CD4-positive, alpha-beta T cell treated with Interferon gamma for 1 hour (primary cell): ENCODE measurements at places on chromosomes 2 and 18.
A peak's percentile ranks its signal among the peaks of the same experiment; 100 is the strongest.

DNA sequence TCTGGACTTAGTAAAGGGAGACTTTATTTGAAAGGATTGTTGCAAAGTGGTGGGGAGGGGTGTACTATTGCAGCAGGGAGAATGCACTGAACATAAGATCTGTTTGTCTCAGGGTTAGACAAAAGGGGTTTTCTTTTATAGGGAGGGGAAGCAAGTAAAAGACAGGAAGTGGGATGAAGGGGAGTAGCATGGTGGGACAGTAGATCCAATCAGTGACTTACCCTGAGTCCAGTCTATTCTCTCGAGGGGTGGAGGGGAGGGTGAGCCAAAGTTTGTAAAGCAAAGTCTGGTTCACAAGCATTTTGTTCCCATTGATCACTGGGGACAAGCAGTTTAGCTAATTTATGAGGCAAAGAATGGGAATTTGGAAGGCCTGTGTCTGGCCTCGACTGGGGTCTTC, 35.0 kb upstream of the CYP27C1 start:
- no peak for DNase-seq

DNA sequence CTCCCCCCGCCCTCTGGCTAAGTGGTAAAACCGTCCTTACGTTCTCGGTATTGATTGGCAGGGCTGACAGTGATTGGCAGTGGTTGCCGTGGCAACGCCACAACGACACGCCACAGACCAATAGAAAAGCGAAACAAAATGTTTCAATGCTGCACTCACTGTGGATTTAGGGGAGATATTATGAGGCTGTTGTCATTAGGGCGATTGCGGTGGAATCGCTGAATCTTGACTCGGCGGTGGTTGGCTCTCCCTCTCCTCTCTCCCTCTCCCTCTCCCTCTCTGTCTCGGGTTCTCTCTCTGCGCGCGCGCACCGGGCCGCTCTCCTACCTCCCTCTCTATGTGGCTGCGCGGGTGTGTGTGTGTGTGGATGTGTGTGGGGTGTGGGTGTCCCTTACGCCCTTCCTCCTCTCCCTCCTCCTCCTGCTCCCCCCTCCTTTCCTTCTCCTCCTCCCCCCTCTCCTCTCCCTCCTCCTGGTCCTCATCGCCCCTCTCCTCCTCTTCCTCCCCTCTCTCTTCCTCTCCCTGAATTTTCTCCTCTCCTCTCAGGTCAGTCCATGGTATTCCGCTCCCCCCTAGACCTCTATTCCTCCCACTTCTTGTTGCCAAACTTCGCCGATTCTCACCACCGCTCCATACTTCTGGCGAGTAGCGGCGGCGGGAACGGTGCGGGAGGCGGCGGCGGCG, at the start of gene SIX3:
Gene SIX3, plus strand, starts transcription at position 152 of the 684 bp plus-strand sequence. Its CDS starts 403 bp downstream, at position 555.
- DNase-seq: peak; percentile 58

DNA sequence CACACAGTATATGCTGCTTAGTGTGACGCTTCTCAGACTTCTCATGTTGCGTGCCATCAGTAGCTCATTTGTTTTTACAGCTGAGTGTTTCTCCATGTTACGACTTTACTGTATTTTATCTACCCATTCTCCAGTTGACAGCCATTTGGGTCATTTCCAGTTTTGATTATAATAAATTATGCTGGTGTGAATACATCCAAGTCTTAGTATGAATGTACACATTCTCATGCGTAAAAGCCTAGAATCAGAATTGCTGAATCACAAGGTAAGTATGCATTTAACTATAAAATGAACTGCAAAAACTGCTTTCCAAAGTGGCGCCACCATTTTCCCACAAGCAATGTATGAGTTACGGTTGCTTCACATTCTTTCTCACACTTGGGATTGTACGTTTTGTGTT, 184.2 kb upstream of the SLC35G4 start:
- DNase-seq: no peak

DNA sequence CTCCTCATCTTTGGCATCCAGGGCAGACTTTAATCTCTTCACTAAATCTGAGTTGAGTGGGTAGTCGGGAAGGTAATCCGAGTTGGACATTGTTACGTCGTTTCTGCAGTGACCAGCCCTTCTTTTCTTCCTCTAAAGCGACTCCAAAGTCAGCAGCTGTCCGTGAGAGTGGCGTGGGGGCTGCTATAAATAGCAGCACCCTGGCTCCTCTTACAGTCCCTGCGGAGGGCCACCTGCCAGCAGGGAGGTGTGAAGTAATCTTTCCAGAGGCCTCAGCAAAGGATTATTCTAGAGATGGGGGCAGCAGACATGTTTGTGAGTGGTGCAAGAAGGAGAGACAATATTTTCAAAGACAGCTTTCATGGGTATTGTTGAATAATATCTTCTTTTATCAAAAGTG, at the start of gene ASB18:
Gene ASB18, minus strand, starts transcription at position 151 of the 400 bp plus-strand sequence. Its CDS starts 61 bp downstream, at position 90.
- no peak for DNase-seq

GRCh38 chr2:139622691-139623090, 842.5 kb upstream of the NXPH2 start:
- DNase-seq: no peak

DNA sequence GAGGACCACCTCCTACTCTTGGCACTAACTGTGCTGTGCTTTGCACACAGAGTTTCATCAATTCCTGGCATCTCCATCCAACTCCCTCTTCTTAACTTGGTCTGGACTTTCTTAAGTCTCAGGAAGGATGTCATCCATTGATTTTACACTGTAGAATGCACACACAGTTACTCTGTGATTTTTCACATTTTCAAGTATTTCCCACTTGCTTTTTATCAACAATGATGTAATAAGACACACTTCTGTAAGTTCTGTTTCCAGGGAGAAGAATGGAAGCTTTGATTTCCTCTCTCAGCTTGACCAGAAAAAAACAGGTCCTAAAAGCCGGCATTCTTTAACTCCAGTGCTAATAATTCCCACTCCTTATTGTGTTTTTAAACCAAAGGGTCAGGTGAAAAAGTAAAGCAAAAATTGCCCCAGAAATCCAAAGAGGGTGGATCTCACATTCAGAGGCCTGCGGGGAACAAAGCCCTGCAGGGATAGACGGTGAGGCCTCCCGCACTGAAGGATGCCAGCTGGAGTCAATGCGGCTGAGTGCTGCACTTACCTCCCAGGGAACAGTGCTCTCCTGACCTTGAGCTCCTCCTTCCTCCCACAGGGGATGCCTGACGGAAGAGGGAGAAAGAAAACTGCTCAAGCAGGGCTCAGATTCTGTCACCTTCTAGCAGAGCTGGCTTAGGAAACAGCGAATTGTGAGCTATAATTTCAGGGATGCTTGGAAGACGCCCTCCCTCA, 83.1 kb downstream of the PDCL3 start:
- no peak for DNase-seq

DNA sequence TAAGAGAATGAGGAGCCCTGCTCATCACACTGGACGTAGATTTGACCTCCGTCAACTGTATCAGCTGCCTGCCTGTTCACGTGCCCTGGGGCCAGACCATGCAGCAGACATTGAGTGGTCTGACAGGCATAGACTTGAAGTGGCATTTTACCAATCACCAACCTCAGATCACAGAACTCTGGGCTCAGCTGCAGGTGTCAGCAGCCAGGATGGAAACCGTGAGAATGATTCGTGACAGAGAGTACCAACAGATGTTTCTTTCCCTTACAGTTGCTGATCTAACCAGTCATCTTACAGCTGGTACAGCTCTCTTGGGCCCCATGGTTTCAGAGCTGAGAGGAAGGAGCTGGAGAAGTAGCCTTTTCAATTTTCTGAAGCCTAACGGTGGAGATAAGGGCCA, 148.9 kb downstream of the EN1 start:
- DNase-seq: no peak

DNA sequence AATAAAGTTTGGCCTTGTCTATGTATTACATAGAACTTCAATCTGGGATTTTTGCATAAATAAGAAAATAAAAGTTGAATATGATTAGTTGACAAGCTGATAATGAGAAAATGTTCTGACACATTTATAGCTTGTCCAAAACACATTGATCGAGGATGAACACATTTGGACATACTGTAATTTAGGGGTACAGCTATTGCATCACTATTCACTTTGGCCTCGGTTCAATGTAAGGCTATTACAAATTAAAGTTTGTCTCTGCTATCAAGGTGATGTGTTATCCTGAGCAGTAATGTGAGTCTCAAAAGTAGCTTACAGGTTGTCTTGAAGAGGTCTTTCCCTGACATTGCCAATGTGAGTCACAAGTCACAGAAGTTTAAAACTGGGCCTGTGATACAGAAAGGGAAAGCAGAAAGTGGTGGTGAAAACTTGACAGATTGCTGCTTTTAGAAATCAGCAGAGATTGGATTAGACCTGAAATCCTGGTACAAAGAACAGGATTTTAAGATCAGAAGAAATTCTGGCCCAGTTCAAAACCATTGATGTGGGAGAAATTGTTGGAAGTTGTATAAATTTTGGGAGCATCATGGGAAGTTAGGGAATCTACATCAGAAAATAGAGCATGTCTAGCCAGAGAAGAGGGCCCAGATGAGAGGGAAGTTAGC, 674.1 kb downstream of the NYAP2 start:
- DNase-seq: no peak

DNA sequence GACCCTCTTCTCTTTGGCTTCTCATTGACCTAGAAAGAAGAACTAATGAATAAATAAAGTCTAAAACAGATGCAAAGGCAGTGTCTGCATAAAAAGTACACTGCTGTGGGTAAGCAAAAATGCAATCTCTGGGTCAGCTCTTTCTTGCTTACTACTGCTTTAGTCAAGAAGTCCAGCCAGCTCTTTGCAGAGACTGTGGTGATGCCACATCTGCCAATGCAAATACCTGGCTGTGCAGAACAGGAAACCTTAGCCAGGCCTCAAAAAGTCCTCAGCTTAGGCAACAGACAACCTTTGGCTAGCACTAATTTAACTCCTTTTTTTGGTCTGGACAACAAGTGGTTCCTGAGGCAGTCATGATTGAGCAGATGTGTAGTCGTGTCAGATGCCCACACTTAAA, 73.6 kb upstream of the RND3 start:
- DNase-seq: no peak

DNA sequence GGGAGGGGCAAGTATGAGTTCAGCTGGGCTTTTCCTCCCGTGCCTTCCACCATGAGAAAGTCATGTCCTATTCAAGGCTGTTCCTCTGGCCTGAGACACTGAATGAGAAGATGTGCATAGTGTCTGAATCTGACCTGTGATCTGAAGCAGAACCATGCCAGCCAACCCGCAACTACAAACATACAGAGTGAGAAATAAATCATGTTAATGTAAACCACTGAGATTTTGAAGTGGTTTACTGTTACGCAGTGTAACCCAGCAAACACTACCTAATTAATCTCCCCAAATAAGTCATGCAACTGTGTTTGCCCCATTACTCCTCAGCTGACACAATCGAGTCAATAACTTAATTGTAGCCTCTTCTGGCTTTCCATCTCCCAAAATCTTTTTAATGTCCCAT, 49.2 kb downstream of the METTL4 start:
- DNase-seq: no peak

DNA sequence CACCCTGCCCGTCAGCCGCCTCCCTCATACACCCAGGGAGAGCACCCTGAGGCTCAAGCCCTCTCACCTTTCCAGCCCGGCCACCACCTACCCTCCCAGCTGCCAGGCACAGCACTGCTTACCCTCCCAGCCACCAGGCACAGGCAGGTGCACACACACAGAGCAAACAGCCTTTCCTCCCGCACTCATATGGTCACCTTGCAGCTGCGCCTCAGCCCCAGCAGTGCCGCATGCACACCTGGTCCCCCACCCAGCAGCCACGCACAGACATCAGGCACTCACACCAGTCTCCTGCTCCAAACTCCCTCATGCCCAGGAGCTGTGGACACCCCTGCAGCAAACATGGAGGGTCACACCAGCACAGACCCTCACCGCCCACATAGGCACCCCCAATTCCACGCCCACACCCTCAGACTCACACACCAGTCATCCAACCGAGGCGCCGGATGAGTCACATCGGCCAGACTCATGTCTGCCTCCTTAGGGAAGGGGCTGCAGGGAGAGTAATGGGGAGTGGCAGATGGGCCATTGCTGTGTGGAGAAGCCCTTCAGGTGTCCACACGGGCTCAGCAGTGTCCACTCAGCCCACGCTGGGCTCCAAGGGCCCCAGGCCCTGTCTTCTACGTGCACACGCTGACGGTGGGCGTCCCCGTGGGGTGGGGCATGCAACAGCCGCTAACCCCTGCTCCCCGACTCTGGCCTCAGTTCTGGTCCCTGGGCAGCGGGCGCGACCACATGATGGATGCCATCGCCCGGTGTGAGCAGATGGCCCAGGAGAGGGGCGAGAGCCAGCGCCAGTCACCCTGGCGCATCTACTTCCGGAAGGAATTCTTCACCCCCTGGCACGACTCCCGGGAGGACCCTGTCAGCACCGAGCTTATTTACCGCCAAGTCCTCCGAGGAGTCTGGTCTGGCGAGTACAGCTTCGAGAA, 22.3 kb upstream of the GPR17 start:
- DNase-seq: no peak

GRCh38 chr2:159832026-159832425, 34.0 kb upstream of the CD302 start:
- DNase-seq: no peak

GRCh38 chr18:41666231-41666630, 288.8 kb upstream of the PIK3C3 start:
- no peak for DNase-seq

GRCh38 chr2:146540271-146540932, 1304.4 kb upstream of the ACVR2A start:
- no peak for DNase-seq

DNA sequence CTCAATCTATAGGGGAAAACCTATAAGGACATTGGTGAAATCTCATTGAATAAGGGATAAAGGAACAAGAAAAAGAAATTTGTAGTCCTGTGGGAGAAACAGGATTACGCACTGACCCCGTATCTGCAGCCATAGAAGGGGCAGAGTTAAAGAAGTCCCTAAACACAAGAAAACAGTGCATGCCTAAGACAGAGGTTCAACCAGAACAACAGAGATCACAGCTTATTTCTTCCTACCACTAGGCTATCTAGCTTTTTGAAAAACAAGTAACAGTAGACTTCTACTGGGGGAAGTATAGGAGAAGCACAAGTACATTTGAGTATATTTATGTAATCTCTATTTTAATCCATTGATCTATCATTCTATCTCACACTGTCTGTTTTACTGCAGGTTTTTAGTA, 485.2 kb upstream of the REG3G start:
- no peak for DNase-seq

GRCh38 chr2:160126315-160126714, 63.9 kb upstream of the PLA2R1 start:
- no peak for DNase-seq

DNA sequence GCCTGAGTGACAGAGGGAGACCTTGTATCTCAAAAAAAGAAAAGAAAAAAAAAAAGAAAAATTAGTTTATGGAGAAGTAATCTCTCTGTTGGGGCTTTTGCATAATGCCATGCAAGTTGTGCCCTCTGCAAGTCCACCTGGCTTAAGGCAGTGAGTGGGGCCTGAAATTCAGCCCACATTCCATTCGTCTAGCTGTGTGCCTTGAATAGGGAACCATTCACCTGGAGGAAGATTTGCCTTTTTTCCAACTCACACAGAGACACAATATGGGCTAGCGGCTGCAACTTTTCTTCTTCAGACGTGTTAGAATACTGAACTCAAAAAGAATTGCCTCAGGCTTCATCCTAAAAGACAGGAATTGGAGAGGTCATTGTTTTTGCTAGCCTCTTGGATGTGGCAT, 160.0 kb upstream of the STON1 start:
- no peak for DNase-seq

- DNase-seq: no peak
Observed at GRCh38 chr2:150674283-150674682, 186.8 kb upstream of the RND3 start.
